Stimulated activated CD4-positive, alpha-beta T cell treated with anti-CD3 and anti-CD28 coated beads, Interleukin-1b, Interleukin-23, amount 100 ng/mL, for 1 hour (primary cell): ENCODE measurements at places on chromosomes 1 and 21.

- DNase-seq: no peak
These were observed 3.6 kb downstream of the KRTAP21-3 start for GRCh38 chr21:30714946-30715345.

DNA sequence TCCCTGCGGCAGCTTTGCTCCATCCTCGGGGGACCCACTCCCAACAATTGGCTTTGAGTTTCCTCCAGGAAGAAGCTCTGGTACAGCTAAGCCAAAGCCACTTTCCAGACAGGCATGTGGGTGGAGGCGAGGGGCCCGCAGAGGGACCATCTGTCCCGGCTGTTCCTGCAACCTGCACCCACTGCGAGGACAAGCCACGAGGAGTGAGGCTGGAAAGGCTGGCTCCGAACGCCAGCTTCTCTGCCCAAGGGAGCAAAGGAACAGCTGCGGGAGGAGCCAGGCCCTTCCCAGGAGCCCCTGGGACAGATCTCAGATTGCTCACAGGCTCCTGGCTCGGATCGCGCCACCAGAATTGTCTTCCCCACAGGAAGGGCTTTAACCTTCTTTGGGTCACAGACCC is 28.3 kb upstream of the PEF1 start:
- no peak for DNase-seq

DNA sequence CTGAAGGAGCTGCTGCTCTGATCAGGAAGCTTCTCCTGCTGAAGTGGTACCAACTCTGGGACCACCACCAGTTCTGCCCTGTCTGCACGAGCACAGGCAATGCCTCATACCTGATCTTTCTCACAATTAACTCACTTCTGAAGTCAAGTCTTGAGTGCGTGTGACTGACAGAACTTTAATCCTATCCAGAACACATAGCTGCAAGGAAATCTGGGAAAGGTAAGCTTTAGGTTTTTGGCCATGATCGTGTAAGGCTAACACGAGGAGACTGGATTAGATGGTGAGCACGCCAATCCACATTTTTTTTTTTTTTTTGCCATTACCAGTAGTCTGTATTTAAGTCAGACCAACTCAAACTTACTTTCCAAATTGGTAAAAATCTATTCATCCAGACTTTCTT is 101.3 kb downstream of the GIPC2 start:
- DNase-seq: no peak

GRCh38 chr1:58391514-58391913 is 155.0 kb downstream of the OMA1 start:
- no peak for DNase-seq

DNA sequence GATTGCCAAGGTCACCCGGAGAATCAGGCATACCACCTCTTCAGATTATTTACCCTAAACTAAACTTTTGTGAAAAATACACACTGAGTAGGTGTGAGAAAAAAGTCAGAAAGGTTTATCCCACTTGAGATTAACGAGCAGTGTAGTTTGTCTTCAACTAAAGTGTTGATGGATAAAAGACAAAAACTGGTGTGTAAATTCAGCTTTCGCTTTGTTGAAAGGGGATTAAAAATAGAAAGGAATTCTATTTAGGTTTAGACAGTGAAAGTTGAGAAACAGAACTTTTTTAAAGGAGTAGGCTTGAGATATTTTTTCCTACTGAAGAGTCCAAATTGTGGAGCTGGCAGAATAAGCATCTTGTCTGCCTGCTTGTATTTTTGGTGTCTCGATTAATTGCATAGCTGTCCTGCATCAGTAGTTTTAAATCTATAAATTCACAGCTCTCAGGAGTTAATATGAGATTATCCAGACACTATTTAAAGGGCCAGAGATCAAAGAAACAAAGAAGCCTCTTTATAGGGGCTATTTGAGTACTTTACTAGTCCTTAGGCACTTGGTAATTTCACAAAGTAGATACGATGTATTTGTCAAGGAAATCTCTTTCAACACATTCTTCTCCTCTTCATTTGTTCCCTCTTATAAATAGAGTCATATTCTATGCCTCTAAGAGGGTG is 46.7 kb upstream of the RABGAP1L start:
- no peak for DNase-seq

- no peak for DNase-seq
These were observed 143.2 kb downstream of the HHIPL2 start for GRCh38 chr1:222404710-222405109.

GRCh38 chr1:167668108-167668507 is 38.1 kb downstream of the RCSD1 start:
- DNase-seq: no peak

- no peak for DNase-seq
These were observed 44.2 kb downstream of the PRRX1 start for GRCh38 chr1:170707959-170708655.

- DNase-seq: no peak
These were observed 1.5 kb upstream of the RUNX1 start for GRCh38 chr21:35050348-35051286.

DNA sequence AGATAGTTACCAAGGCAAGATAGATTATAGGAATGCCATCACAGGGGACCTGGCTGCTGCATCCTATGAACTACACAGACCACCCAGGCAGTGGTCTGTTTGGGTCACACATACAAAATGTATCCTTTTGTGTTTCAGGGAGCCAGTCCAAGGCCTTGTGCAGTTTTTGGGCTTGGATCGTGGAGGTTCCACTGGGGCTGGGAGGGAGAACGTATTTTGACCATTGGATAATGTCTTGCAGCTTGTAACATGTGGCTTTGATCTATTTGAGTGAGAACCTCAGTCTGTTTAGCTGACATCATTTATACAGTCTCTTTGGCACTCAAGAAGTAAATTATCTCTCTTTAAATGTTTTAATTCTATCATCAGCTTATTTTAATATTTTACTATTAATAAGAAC is 147.3 kb downstream of the DUSP10 start:
- no peak for DNase-seq

- DNase-seq: no peak
These were observed 47.9 kb upstream of the LEPR start for GRCh38 chr1:65372557-65372956.

DNA sequence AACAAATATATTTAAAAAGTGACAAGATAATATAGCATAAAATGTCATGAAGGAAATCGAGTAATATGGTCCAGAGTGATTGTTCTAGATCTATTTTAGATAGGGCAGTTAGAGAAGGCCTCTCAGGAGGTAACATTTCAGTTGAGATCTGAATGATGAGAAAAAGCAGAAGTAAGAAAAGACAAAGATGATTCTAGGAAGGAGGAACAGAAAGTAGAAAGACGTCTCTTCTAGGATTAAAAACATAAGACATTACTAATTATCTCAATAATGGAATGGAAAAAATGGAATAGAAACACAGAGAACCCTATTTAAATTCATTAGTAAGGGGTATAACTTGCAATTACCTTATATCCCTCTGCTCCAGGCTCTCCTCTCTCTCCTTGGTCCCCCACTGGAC is 130.0 kb upstream of the ZNHIT6 start:
- DNase-seq: no peak

GRCh38 chr1:173603056-173603591 is at the start of gene SLC9C2:
Gene SLC9C2, minus strand, starts transcription at chr1:173603072. Its CDS starts 1,296 bp downstream, at chr1:173601776.
- no peak for DNase-seq

GRCh38 chr1:55243655-55244054 is 28.5 kb upstream of the USP24 start:
- no peak for DNase-seq

DNA sequence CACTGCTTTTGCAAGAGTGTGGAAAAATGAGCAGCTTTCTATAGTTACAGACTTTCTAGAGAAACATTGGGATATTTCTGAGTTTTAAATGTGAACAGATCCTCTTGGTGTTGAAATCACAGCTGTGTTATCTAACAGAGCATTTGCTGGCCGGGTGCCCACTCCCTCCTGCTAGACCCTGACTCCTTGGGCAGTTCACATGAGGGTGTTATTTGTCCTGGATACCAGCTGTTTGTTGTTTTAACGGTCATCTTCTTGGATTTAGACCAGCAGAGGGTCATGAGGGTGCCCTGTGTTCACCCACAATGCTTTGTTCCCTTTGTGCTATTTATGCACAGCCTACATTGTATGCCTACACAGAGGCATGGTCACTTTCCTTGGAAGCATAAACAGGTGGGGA is 67.1 kb downstream of the CENPF start:
- no peak for DNase-seq

GRCh38 chr1:85563139-85563538 is 17.4 kb upstream of the CCN1 start:
- no peak for DNase-seq

GRCh38 chr1:78408810-78409209 is 82.0 kb upstream of the PTGFR start:
- DNase-seq: no peak

DNA sequence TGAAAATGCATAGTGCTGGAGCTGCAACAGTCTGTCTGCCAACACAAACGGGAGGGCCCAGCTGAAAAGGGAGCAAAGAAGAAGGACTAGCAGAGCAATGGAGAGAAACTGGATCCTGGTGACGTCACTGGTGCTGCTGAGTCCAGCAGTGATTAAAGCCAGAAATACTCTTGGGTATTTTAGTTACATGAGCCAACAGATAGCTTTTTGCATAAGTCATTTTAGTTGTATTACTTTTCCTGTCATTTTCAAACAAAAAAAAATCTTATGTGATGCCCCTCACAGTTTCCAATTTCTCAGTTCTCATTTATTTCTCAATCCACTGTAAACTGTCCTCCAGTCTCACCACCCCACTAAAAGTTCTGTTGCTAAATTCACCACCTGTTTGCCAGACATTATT is 38.7 kb upstream of the NEK7 start:
- no peak for DNase-seq

GRCh38 chr1:55213151-55213884 is 1.8 kb downstream of the USP24 start:
- DNase-seq: no peak

DNA sequence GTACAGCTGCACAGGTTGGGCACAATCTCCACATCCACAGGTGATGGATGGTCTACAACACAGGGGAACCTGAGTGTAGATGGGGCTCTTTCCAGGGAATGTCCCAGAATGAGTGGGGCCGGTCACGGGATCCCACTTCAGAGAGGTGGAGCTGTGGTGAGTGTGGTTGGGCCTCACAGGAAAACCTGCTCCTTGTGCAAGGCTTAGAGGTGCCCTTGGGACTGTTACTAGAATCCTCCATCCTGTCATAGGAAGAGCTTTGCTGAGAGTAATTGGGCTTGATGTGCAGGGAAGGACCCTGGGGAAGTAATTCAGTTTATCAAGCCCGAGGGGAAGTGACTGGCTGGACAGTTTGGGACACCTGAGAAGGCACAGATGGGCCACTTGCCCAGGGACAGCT is 137.9 kb downstream of the ZSCAN20 start:
- DNase-seq: no peak

GRCh38 chr1:173489149-173489600 is 12.0 kb downstream of the PRDX6 start:
- DNase-seq: no peak

GRCh38 chr1:232211149-232211548 is 418.8 kb downstream of the SIPA1L2 start:
- no peak for DNase-seq

- no peak for DNase-seq
These were observed 27.4 kb downstream of the VANGL1 start for GRCh38 chr1:115669002-115669673.
